Hematopoietic multipotent progenitor cell treated with erythropoietin and hydrocortisone succinate and interleukin-3 and kit ligand, for 4 days (in vitro differentiated cells): ENCODE measurements at places on chromosomes 2 and 18.

DNA sequence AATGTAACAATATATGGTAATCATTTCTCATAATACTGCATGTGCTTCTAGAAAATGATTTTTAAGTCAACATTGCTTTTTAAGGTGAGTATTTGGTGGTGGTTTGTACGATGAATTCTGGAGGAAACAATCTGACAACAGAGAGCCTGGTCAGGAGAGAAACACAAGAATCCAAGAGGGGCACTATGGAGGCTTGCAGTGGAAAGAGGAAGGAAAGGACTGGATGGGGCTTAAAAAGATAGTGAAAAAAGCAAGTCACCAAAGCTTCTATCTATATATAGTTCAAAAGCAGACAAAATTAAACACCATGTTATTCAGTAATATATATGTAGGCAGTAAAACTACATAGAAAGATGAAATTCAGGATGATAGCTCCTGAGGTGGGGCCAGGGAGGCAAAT lies 109.4 kb upstream of the SERTAD2 start:
- DNase-seq, result peak; percentile 76

- no peak for DNase-seq
These were observed 22.9 kb downstream of the INO80C start for GRCh38 chr18:35474884-35475283.

DNA sequence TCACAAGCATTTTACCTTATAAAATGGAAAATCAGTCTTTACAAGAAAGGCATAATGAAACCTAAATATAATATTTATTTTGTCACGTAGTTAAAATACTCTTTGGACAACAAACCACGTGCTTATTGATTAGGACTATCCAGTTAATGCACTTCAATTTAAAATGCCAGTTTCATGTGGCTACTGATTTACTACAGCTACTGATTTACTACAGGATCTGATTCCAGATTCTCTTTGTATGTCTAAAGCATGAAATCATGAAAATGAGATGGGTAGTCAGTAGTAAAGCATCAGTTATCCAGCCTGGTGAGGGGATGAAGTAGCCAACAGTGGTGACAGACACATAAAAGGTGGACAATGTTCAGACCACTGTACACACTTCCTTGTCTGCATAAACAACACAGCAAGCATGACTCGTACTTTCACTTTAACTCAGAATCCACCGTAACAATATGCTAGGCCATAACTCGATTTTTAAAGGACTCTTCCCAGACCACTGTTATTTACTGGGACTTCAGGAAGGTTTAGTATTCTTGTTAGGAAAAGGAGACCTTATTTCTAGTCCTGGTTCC lies 24.9 kb downstream of the ACAA2 start:
- no peak for DNase-seq

DNA sequence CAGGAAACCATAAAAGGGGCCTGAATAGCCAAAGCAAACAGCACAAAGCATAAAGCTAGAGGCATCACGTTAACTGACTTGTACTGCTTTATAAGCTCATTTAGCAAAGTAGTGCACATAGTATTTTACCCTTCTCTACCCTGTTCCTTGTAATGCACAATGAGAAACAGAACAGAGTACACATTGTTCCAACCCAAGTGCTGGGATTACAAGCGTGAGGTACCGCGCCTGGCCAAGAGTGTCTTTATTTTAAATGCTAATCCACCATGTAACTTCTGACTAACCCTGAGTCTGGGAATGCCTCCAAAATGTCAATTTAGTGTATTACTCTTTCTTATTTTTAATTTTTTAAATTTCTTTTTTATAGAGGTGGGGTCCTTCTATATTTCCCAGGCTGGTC lies 46.4 kb upstream of the STON1 start:
- DNase-seq, result no peak

DNA sequence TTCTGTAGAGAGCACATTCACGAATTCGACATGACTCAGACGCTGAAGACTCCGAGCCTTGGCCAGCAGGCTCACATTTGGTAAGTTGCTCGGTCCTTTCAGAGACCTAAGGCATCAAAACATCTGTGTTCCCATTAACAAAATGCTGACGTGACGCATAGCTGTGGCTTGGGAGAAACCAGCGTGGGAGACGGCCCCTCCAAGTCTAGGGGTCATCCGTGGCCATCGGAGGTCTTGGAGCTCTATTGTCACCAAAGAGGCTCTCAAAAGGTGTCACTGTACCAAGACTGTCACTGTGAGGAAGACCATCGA lies 14.9 kb downstream of the FBLN7 start:
- DNase-seq, result no peak

- no peak for DNase-seq
These were observed 36.8 kb upstream of the ERCC3 start for GRCh38 chr2:127330753-127331152.

DNA sequence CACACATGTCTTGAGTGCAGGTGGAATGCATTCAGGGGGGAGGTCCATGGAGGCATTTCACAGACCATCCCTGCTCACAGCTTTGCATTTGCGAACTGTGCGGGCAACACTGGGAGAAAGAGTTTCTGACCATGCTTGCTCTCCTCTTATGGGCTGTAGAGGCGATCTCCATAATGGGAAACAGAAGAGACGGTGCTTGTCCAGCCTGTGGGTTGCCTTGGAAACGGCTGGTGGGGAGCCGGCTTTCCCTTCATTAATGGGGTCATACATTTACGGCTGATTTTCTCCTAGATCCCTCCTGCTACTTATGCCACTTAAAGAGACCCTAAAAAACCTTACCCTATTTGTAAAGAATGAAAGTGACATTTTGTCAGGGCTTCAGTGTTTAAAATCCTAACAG lies 147.4 kb downstream of the SOX11 start:
- DNase-seq, result no peak

DNA sequence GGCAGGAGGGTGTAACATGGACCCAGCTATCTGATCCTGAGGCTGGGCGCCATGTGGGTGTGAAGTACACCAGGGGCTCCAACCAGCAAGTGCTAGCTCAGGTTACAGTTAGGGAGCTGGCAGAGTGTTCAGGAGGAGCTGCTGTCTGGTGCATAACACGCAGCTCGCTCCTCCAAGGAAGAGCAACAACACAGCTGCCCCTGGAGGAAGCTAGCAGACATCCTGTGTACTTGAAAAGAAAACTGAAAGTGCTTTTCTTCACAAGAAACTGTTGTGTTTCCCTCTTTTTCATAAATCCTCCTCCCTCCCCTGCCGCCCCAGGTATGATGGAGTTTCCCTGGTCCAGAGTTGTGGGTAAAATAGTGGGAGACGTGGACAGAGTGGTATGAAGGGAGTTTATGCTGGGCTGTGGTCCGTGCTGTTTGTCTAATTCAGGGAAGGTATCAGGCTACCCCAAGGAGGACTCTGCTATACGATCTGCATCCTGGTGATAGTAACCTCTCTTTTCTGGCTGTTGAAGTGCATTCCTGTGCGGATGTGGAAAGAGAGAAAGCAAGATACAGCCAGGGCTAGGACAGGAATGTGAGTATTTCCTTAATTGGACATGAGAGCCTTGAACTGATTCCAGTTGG lies 6.1 kb upstream of the LBH start:
- DNase-seq, result peak; percentile 76

DNA sequence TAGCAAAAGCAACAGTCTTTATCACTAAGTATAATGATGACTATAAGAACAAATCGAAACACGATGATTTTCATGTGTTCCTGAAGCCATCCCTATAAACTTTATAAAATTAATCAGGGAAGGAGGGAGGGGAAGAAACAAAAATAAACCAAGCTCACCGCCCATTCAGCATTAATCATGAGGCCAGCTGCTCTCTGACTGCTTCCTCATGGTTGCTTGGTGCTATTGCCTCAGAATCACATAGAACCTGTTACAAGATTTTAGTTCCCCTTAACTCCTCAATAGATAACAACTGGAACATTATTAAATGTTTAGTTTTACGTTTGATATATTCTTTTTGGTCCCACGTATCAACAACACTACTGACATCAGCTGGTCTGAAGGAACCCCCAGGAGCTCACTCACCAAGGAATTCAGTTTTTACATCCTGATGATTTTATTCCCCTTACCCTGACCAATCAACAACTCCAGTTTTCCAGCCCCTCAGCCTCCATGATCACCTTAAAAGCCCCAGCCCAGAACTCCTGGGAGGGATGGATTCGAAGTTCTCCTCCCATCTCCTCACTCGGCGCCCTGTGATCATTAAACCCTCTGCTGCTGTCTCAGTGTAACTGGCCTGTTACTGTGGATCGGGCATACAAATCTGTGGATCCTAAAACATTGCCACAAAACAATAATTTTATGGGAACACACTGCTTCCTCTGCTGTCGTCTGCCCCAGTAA lies 10.6 kb upstream of the HNRNPLL start:
- DNase-seq, result peak; percentile 76

GRCh38 chr2:238914648-238915015 lies 66.7 kb downstream of the TWIST2 start:
- DNase-seq, result no peak

DNA sequence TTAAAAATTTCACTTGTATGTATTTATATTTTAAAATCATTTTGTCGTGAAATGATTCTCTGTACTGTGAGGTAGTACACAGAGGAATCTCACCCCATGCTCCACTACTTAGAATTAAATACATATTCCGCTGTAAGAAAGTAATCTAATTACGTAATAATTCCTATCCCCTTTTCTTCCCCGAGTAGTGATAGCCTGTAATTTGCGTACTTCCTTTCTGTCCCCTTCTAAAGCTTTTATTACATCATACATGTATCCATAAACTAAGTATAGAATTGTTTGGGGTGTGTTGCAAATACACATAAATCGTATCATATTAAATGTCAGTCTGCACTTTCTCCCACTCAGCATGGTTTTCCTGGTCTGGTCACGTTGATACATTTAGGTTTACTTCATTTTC lies 12.4 kb upstream of the CHCHD5 start:
- no peak for DNase-seq

GRCh38 chr2:176107731-176108181 lies 676 bp downstream of the HOXD11 start:
- DNase-seq, result no peak

- no peak for DNase-seq
These were observed 486.5 kb downstream of the TDRD15 start for GRCh38 chr2:21610304-21610703.

DNA sequence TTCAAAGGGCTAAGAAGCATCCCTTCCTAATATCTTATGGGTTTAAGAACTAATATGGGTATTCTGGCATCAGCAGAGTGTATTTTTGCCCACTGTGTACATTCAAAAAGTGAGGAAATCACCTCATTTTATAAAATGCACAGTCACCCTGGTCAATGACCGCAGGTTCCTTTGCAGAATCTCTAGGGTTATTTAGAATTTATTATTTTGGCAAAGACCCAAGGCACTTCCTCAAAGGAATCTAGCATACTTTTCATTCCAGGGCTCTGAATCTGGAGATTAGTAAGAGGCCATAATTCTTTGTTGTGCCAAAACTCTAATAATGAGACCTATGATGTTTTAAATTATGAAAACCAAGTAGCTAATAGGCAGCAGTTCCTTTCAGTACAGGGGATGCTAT lies 27.2 kb upstream of the CDH2 start:
- DNase-seq, result peak; percentile 38

GRCh38 chr2:21294446-21294845 lies 170.7 kb downstream of the TDRD15 start:
- no peak for DNase-seq

DNA sequence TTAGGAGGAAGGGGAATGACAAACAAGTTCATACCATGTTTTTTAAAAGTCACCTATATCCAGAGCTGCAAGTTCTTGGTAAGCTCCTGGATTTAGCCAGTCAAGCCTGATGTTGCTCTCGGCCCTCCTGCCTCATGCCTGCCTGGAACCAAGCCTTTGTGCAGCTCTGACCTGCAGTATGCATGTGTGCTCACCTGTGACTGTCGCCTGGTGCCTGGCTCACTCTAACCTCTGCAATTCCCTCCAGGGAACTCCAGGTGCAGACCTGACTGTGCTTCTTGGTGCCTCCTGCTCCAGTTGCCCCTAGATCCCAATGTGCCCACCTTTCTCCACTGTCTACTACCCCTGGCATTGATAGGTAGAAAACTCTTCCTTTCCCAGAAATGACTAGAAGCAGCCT lies 85.1 kb upstream of the ZBTB14 start:
- no peak for DNase-seq

DNA sequence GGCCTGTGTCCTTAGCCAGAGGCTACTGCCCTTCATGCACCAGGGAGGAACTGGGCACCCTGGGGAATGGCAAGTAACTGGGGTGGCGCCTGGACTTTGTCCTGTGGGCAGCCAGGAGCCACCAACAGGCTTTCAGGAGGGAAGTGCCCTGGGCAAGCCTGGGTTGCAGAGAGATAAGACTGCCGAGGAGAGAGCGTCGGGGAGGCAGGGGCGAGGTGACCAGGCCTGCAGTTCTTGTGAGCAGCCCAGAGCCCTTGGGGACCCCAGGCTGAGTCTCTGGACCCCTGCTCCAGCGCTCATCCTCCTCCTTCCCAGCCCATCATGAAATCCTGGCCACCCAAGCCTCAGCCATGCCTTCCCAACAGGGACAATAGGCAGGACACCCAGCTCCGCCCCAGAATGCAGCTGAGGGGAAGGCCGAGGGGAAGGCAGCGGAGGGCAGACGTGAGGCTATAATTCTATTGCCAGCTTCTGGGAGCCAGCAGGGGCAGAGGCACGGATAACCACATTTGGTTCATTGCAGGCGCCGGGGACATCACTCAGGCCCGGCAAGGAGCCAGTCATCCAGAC lies 25.1 kb downstream of the ADRA2B start:
- DNase-seq, result no peak

DNA sequence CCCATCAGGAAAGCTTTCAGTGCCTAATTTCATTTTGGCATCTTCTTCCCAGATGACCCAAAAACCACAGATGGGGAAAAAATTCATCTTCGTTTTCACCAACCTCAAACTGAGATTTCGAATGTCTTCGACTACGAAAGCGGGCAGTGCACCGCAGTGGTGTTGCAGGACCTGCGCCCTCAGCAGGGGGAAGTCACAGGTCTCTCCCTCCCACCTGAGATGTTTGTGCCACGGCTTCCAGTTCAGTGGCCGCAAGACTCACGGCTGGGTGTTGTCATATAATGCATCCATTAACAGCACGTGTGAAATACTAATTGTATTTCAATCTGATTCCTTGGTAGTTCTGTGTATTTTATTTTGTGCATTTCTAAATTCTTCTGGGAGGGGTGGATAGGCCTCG lies 66.2 kb upstream of the SALL3 start:
- no peak for DNase-seq

- DNase-seq, result peak; percentile 63
These were observed 169.4 kb downstream of the NEDD4L start for GRCh38 chr18:58213440-58213839.

GRCh38 chr2:55856936-55857335 lies 66.6 kb downstream of the EFEMP1 start:
- DNase-seq, result no peak

DNA sequence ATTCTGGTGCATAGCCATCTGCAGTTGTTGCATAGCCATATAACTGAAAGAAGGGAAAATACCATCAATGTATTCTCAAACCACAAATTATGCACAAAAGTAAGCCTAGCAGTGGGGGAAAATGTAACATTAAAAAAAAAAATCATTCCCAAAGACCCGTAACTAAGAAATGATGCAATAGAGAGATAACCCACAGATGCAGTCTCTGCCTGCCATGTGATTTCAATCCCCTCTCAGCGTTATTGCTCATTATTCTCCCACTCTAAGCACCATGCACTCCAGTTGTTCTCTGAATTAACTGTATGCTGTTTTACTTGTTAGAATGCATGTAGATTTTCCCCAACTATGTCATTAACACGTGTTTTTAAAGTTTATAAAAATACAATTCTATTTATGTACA lies 14.1 kb downstream of the DSC1 start:
- DNase-seq, result no peak

GRCh38 chr2:36727550-36727949 lies 31.0 kb downstream of the VIT start:
- no peak for DNase-seq
